T-helper 9 cell (primary cell): ENCODE measurements at places on chromosomes 6 and 20.

GRCh38 chr6:6942831-6943230, 164.9 kb upstream of the RREB1 start:
- DNase-seq, result no peak

- DNase-seq, result no peak
Measured at GRCh38 chr6:78580923-78581322, 286.4 kb upstream of the IRAK1BP1 start.

GRCh38 chr6:107819964-107820337, 4.2 kb downstream of the SCML4 start:
- no peak for DNase-seq

- no peak for DNase-seq
Measured at GRCh38 chr20:8829256-8829655, 239.6 kb upstream of the PLCB4 start.

DNA sequence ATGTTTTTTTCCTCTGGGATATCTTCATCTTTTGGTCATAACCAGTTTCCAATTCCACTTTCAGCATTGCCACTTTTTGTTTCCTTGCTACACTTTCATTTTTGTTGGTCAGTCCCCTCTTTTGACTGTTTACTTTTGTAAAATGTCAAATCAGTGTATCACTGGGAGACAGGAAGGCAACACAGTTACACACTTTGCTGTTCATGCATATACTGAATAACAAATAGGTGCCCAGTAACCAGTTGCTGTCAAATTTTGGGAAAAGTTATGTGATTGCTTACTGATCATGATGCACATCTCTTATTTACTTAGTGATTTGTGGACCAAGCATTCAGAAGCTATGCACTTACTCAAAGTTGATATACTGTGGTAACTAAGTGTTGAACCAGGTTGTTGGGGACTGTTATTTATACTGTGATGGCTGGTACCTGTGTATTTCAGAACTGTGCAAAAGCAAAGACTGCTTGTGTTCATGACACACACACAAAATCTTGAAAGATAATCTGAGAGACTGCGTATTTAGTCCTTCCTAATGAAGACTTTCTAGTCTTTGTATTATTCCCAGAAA, 41.0 kb downstream of the ZNF292 start:
- no peak for DNase-seq

GRCh38 chr20:10332656-10333415, 101.2 kb downstream of the MKKS start:
- no peak for DNase-seq

- no peak for DNase-seq
Measured at GRCh38 chr6:160103825-160104100, 17.9 kb upstream of the SLC22A1 start.

GRCh38 chr6:52553719-52554118, 23.1 kb downstream of the TRAM2 start:
- DNase-seq, result no peak

GRCh38 chr20:15655295-15655874, 917.9 kb downstream of the KIF16B start:
- DNase-seq, result no peak

- DNase-seq, result no peak
Measured at GRCh38 chr6:71040841-71041240, 84.0 kb upstream of the B3GAT2 start.

DNA sequence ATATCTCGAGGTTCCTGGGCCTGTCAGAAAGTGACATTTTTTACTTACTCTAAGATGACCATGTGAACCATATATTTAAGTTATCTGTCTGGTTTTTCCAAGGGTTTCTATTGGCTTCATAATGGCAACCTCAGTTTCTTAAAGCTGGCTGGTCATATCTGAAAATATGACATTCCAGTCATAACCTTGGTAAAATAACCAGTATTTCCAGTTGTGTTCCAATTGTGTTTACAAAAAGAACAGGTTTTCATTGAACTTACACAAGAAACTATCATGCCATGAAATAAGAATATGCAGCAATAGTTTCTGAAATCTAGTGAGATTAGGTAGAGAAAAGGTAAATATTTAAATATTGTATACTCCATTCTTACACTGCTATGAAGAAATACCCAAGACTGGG, 61.7 kb upstream of the HMGN3 start:
- no peak for DNase-seq

- DNase-seq, result no peak
Measured at GRCh38 chr20:18265441-18265840, 22.9 kb upstream of the ZNF133 start.

DNA sequence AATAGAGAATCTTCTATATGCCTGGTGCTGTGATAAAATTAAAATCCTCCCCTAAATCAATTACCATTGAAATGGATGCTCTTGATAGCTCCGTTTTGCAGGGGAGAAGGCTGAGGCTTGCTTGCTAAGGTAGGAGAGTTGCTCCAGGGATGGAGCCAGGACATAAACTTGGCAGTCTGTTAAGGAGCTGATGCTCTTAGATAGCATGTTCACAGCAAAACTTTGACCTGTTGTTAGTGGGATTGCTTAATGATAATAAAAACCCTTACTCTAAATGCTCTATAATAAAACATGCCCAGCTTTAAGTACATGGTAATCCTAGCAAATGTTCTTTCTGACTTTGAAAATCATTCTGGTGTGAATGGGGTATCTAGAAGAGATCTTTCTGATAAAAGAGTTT, 228.4 kb upstream of the JAG1 start:
- DNase-seq, result no peak

- DNase-seq, result peak; percentile 8
Measured at GRCh38 chr6:5619249-5619648, 357.9 kb downstream of the FARS2 start.

DNA sequence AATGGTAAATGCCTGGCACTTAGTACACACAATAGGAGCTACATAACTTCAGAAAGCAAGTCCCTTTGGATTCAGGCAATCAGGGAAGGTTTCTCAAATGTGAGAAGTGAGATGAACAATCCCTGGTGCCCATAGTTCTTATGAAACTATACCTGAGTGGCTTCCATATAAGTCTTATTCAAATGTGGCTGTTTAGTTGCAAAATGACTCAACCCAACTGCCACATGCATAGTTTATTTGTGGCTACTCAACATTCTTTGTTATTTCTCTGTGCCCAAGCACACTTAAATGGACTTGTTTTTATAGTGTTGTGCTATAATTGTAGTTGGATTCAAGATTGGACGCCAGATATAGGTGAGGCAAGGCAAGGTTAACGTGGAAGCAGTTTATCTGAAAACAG, 93.7 kb upstream of the ATXN1 start:
- DNase-seq, result no peak

GRCh38 chr6:44593539-44593944, 206.0 kb downstream of the CDC5L start:
- DNase-seq, result peak; percentile 36

- no peak for DNase-seq
Measured at GRCh38 chr20:44145131-44145775, 41.7 kb downstream of the JPH2 start.

GRCh38 chr6:66814156-66814555, 1107.1 kb upstream of the EYS start:
- DNase-seq, result no peak

DNA sequence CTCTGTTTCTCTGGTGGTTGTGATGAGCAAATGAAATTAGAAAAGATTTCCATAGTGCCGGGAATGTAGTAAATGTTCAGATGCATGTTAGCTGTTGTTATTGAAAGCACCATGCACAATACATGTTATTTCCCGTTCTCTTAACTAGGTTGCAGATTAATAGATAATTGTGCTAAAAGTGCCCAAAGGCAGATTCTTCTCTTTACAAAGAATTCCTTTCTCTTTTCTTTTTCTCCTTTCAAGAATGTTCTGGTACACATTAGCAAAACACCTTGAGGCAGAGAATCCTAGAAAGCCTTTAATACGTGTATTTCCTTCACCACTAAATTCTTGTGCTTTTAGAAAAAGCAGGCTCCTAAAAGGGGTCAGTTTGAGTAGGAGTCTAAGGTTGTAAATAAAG, 121.1 kb upstream of the ASF1A start:
- no peak for DNase-seq

DNA sequence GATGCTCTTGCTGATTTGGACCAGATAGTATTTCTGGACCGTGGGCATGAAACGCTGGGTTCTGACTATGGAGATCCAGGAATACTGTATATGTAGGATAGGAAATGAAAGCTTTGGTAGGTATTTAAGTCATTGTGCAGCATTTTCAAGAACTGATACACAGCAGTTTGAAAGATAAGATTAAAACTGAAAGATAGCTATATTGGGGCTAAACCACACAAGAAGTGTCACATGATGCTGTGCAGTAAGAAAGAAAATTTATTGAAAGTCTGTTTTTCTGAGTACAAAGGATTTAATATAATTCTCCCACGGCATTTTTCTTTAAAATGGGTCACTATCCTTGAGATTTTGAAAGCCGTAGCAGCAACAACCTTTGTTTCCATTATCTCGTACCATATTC, 305 bp downstream of the IL17A start:
- DNase-seq, result no peak

- DNase-seq, result no peak
Measured at GRCh38 chr20:50215101-50215690, 24.6 kb downstream of the CEBPB start.

DNA sequence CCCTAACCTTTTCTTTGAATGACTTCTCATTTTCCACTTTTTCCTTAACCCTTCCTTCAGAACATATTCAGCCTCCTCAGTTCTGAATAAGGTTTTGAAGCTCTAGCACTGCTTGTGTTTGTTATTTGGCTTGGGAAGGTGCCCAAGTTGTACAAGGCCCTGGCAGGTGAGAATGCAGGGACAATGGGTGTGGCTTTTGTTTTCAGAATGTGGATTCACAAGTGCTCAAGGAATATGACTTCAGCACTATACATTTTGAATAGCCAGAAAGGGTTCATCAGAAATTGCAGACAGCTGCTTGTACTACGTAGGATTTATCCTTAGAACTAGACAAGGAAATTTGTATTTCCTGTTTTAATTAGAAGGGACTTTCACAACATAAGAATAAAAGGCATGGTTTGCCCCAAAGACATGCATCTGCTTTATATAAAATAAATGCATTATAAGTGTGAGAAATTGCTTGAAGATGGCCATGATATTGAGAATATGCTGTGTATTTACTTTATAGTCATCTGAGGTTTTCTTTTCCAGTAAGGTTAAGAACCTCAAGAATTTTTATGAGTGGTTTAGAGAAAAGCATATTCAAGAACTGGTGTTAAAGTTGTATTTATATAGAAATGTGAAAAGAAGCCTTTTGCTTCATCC, 29.3 kb upstream of the PRDM1 start:
- DNase-seq, result no peak

- no peak for DNase-seq
Measured at GRCh38 chr20:57809661-57810172, 99.9 kb upstream of the PMEPA1 start.

DNA sequence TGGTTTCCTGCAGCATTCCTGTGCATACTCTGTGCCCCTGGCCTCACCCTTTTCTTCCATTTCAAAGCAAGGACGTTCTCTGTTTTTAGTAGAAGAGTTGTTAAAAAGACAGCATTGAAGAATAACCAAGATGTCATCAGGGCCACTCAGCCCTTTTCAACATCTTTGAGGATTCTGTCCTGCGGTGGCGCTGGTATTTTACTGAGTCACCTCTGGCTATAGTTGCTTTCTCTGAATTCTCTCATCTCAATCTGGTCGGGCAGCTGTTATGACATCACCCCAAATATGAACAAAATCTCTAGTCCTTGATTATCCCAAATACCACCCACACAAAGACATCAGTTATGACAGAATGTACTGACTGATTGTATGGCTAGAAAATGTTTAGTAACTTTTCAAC, 204.2 kb downstream of the GRIK2 start:
- DNase-seq, result no peak
